Amniotic stem cell (primary cell): ENCODE measurements at places on chromosomes 7 and 10.

DNA sequence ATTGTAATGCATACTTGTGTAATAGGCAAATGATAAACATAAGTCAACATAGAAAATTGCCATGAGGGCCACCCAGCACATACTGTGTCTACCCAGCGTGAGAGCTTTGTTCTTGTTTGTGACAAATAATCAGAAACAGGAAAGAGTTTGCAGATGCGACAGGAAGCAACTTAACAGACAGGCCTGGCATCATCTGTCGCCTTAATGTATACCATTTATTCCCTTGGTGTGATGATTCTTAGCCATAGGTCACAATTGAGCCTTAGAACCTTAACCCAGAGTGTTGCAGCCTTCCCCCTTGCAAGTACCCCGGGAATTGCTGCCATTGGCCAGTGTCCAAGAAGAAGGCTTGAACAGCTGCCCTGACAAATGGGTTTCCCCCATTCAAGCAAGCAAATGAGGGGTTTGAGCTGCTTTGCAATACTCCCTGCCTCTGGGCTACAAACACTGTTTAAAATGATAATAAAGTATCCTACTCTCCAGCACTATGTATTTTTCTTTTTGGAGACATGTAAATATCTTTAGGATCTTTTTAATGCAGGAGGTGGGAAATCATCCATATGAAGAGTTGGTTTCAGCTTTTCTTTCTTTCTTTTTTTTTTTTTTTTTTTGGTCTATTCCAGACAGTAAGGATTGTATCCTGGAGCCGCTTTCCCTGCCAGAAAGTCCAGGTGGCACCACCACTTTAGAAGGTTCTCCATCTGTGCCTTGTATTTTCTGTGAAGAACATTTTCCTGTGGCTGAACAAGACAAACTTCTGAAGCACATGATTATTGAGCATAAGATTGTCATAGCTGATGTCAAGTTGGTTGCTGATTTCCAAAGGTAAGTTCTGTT is 80.0 kb downstream of the ZNF277 start:
- DNase-seq = no peak

GRCh38 chr10:128025951-128026350 is 100.3 kb downstream of the MKI67 start:
- DNase-seq = no peak

- DNase-seq = no peak
Measured at GRCh38 chr7:66333443-66333842, 128.3 kb downstream of the TPST1 start.

- DNase-seq = no peak
Measured at GRCh38 chr10:80197972-80198916, 7.1 kb downstream of the ANXA11 start.

DNA sequence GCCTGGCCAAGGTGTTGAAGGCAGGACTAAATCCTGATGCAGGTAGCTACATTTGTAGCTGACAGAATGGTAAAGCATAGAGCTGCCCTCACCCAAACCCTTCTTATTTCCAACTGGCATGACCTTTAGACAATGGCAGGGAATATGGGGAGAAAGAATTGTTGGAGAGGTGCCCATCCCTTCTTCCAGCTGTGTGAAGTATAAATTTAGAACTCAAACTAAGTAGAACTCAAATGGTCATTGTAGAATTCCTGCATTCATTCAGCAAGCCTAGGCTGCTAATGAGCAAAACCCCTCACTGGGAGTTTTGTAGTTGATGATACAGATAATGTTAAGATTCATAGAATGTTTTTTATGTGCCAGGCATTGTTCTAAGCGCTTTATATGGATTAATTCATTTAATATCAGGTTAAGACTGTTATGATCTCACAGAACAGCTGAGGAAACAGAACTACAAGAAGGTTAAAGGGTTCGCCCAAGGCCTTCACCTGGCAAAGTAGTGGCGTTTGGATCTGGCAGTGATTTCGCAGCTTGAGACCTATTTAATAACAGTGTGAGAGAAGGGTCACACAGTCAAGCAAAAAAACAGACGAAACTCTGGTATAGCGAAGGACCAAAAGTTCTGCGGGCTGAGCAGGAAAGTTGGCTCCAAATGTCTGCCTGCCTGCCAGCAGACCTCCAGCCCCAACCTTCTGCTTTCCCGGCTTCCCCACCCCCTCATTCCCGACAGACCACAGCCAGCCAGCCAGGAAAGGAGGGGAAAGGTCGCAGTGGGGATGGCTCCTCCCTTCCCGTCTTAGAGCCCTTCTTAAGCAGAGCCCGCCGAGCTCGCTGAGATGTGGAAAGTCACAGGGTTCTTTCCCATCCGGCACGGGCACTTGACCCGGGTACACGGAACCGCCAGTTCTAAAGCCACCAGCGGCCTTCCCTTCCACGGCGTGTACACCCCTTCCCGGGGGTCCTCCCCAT is 1.6 kb upstream of the HILPDA start:
- DNase-seq = no peak

DNA sequence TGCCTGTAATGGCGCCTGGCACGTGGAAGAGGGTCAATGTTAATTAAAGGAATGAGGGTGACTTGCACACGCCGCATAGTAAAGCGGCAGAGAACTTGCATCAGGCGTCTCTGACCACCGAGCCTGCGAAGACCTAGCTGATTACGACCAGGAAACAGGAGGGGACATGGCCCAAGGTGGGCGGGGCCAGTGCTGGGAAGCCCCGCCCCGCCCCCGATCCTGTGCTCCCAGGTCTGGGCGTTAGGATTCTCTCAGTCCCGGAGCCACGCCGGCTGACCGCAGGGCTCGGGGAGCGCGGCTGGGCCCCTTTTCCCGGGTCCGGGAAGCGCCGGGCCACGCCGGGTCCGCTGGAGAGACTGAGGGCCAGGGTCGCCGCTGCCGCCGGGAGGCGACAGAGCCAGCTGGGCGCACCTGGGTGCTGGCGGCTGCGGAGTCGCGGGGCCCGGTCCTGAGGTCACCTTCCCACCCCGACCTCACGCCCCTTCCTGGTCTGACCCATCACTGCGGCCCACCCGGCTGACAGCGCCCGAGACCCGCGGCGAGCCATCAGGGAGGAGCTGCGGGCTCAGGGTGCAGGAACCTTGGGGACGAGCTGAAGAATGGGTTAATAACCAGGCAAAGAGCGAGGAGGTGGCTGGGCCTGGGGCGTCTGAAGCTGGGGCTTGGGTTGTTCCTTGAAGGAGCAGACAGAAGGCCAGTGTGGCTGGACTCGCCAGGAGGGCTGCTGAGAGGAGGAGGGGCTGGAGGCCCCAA is 23.0 kb upstream of the GRID1 start:
- no peak for DNase-seq

- DNase-seq = no peak
Measured at GRCh38 chr7:100380196-100380595, 6.9 kb downstream of the PILRA start.

DNA sequence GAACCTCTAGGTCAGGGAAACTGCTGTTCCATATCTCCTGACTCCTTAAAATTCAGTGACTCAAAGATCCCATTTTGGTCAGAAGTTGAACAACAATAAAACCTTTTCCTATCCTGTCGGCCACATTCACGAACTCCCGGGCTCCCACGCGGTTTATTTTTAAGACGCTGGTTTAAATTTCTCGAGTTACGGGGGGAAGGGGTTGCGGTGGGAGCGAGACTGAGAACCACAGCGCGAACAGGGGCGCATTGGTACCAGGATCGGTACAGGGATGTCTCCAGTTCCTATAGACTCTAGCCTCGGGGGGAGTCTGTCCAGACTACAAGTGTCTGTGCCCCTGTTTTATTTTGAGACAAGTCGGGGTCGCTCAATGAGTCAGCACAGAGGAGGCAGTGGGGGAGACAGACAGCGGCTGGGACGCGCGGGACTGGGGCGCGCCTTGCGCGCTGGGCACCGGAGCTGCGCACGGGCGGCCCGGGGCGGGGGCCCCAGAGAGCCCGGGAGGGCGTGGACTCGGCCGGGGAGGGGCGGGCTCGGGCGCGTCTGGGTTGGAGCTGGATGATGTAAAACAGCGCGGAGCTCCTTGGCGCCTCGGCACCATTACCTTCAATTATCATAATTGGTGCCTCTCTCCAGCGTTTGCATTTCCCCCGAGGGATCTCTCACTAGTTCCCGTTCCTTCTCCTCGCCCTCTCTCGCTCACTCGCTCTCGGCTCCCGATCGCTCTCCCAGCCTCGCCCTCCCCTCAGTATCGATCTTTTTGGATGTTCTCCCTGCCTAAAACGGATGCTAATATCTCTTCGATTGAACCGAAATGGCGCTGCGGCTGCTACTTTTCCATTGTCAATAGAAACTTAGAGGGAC is 8.7 kb upstream of the BAMBI start:
- DNase-seq = peak; percentile 27

DNA sequence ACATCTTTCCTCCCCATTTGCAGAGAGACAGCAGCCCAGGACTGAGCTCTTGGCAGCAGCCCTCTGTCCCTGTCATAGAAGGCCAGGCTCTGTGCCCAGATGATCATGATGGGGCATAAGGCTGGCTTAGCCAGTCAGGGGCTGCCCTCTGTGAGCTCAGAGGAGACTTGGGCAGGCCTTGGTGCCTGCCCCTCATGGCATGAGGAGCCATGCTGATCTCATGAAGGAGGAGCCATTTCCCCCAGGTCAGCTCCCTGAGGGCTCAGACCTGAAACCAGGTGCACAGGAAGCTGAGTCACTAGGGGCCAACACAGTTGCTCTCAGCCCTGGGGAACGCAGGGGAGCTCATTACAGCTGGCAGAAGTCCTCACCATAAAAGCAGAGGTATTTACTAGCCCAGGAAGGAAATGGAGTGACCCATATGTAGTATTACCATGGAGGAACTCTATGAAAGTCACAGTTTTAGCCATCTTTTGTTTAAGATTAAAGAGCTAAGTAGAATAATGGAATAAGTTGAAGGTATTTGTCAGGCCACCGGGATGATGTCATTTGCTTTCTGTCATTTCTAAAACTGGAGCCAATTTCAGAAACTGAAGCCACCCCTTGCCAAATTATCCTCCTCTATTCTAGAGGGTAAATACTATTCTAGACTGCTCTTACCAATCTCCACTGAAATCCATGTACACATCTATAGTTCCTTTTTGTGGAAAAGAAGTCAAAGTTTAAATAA is 362.4 kb upstream of the ZNF32 start:
- no peak for DNase-seq

DNA sequence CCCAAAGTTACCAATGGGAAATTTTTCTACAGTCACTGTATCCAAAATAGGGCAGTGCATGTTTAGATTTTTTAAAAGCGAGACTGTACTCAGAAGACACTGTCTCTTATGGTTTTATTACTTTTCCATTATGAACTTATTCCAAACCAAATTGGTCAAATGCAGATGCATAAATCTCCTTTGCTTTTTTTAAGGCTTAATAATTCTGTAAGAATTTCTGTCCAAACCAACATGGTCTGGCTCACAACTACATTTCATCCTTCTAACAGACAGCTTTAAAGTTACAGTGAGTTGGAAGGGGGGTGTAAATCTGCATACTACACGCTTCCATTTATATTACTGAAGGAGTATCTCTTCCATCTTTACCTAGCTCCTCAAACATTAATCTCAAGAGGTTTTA is 199.2 kb downstream of the SLC25A13 start:
- DNase-seq = no peak

GRCh38 chr10:3867454-3868270 is 82.7 kb upstream of the KLF6 start:
- no peak for DNase-seq

DNA sequence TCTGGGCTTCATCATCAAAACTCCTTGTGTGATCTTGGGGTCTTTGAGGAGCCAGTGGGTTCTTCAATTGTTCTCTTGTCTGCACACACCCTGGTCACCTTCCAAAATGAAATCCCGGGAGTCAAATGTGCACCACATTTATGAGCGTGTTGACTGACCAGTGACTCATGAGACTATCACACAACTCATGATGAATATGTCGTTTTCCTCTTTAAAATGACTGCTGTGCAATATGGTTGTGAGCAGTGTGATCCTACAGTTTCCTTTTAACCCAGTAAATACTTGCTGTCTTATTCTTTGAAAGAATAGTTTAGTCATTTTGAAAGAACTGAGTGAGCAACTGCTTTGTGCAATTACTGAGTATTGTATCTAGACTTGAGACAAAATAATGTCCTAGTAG is 149.2 kb downstream of the DYNC1I1 start:
- DNase-seq = no peak

DNA sequence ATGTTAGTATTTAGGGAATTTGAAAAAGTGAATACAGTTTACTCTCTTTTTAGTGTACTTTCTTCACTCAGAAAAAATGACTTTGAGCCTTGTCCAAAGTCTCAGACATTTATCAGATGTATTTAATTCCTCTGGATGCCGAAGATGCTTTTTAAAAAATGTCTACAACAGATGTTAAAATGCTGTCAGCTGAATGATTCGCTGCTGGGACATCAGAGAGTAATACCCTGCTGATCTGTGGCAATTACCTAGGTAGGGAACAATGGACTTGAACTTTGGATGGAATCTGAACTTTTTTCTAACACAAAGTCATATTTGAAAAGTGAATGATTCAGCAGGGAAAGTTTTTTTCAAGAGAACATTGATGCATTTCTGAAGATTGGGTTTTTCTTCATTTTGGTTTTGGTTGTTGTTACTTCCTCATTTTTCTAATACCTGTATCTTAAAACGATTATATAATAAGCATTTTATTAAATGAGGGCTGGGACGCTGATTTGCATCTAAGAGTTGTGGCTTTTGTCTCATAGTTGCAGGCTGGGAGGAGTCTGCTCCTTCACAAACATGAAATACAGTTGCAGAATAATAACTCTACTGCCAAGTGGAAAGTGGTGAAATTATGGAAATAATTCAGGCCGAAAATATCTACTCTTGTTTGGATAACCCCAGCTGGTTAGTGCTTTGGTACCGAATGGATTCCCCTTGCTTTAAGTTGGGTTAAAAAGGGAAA is 98.0 kb downstream of the SPAG6 start:
- DNase-seq = no peak

DNA sequence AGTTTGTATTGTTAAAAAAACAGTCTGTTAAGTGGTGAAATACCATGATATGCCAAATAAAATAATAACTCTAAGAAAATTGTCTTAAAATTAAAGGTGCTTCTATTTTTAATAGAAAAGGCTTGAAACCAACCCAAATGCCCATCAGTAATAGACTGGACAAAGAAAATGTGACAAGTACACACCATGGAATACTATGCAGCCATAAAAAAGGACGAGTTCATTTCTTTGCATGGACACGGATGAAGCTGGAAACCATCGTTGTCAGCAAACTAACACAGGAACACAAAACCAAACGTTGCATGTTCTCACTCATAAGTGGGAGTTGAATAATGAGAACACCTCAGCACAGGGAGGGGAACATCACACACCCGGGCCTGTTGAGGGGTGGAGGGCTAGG is 7.1 kb downstream of the CNTNAP2 start:
- DNase-seq = no peak

GRCh38 chr10:52818019-52818418 is 45.4 kb upstream of the MBL2 start:
- no peak for DNase-seq

GRCh38 chr10:74039561-74040145 is 41.7 kb downstream of the VCL start:
- no peak for DNase-seq

GRCh38 chr10:113067501-113067900 is 117.5 kb downstream of the TCF7L2 start:
- DNase-seq = no peak

- no peak for DNase-seq
Measured at GRCh38 chr10:11823122-11823988, at the start of gene PROSER2. Gene PROSER2, plus strand, starts transcription at chr10:11823356. Its CDS starts 28,722 bp downstream, at chr10:11852078.

GRCh38 chr7:83211685-83212084 is 49.0 kb upstream of the PCLO start:
- no peak for DNase-seq
